Trophoblast cell (in vitro differentiated cells and primary cell): ENCODE measurements at places on chromosomes 4 and X.

DNA sequence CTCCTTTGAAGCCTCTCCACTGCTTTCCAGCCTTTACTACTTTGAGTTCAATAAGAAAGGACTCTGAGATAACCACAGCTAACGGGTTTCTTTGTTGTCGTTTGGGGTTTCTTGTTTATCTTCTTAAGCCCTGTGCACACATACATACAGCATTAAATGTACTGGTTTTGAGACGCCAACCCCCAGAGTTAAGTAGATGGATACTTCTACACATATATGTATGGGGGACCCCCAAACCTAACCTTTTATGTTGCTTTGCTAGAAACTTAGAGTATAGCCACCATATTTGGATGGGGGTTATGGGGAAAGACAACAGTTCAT, 697 bp downstream of the CEP135 start:
- DNase-seq, result no peak

DNA sequence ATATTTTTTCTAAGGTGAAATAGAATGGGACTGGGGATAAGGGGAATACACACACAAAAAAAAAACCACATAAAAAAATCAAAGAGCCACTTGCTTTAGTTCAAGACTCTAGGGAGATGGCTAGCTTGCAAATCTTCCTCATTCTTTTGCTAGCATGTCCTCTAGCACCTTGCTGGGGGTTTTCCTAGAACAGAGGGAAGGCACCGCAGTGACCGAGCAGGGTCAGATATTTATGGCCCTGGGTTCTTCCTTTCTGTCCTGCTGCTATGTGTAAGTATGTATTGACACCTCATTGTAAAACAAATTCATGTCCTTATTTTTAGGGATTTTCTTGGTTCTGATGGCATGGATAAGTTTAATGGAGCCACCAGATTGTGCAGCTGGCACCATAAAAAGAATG, 81.2 kb downstream of the SHISA3 start:
- DNase-seq, result no peak

GRCh38 chr4:119286377-119287002, 35.4 kb downstream of the FABP2 start:
- DNase-seq, result peak; percentile 15

DNA sequence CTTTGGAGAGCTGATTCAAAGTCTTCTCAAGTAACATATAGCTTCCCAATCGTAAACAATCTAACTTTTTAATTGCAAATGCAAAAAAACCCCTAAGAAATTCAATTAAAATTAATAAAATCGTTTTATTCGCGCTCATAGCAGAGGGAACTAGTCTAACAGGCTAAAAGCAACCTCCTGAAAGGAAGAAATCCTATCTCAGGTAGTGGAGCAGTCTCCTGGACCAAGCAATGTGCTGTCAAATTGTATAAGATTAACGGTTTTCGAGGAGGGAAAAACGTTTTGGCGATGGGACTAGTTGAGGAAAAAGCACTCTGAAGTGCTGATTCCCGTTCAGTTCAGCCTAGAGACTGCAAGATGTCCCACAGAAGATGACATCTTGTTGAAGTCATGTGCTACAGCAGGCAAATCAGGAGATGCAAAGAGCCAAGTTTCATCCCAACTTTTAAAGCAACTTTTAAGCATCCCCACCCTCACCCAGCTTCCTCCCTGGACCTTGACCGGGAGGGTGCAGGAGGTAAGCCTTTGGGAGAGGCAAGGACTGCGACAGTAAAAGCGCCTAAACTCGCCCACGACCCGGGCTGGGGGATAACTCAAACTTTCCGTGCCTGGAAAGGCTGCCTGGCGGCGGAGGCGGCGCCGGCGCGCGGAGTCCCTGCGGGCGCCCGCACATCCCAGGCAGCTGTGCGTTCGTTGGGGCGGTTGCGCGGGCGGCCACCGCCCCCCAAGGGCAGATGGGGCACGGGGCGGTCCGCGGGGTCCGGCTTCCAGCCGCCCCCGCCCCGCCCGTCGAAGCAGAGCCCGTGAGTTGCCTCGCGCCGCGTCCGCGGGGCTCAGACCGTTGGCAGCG, 784 bp downstream of the MAP7D3 start:
- DNase-seq, result peak; percentile 77

GRCh38 chr4:78766650-78767049, 9.5 kb upstream of the BMP2K start:
- DNase-seq, result no peak

- no peak for DNase-seq
Measured at GRCh38 chr4:81031796-81032551, 1.5 kb downstream of the BMP3 start.

- no peak for DNase-seq
Measured at GRCh38 chrX:84487365-84488353, 14.6 kb downstream of the HDX start.
